ENCODE measurements at places on chromosomes 7 and 10.

- no peak for DNase-seq
Observed at GRCh38 chr7:76351372-76351771, 7.4 kb downstream of the YWHAG start.

DNA sequence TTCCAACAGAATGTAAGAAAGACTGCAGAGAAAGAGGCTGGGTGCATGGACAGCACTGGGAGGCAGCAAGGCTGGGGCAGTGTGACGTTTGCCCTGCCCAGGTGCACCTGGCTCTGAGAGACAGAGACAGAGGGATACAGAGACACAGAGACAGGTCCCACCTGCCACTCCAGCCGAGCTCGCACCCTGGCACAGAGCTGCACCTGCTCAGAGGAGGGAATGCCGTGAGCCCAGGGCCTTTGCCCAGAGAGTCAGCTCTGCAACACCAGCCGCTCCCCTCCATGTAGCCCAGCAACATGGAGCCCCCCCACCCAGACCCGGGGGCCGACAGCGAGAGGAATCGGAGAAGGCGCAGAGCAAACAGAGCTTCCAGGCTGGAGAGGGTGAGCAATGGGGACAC, 35.3 kb upstream of the PROSER2 start:
- no peak for DNase-seq

- no peak for DNase-seq
Observed at GRCh38 chr7:87797395-87797794, 78.8 kb downstream of the SLC25A40 start.

- DNase-seq: no peak
Observed at GRCh38 chr10:7788639-7789286, 786 bp downstream of the ATP5F1C start.

GRCh38 chr10:109968953-109969759, 38.6 kb upstream of the ADD3 start:
- no peak for DNase-seq

DNA sequence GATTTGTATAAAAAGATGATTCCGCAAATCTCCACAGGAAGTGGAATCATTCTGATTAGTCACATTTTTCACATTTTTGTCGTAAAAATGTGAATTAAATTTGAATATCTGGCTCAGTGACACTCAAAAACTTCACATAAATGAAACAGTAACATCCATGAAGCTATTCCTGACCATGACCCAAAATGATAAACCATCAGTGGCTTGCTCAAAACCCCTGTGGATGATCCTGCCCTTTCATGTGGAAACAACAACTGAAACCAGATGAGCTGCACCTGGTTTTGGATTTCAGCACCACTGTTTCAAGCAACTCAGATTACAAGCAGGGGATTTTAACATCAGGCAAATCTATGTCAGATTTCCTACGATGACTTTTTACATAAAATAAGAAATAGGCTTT, 80.3 kb downstream of the AMPH start:
- DNase-seq: no peak

GRCh38 chr7:131544449-131545301, 11.8 kb downstream of the PODXL start:
- DNase-seq: no peak

DNA sequence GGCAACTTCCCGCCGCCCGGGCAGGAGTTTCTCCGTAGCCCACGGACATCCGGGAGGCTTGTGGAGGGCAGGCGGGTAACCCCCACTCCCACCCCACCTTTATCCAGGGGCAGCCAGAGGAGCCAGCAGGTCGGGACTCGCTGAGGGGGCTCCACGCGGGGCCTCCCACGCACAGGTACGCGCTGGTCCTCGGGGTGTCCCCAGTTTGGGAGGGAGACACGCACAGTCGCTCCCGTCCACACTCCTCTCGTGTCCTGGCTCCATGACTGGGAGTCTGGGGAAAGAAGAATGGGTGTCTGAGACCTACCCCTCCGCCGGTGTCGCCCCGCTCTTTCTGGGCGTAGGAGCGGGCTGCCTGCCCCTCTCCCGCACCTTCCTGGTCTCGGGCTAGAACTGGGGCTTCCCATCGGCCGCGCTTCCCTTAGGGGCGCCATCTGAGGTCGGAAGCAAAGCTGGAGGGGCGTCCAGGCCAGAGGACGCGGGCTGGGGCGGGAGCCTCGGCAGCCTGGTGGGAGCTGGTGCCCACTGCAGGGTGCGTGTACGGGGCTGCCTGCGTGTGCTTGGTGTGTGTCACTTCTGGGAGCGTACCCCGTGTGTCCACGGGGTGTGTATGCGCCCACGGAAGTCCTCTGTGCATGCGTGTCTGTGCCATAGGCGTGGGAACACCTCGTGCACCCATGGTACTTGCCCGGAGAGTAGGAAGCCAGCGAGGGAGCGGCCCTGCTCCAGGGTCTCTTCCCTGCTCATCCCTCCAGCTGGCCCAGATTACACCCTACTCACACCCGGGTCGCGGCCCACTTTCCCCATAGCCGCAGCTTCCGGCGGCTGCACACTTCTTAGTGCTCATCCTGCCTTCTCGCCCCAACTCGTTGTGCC, 73.0 kb upstream of the LEP start:
- DNase-seq: no peak

DNA sequence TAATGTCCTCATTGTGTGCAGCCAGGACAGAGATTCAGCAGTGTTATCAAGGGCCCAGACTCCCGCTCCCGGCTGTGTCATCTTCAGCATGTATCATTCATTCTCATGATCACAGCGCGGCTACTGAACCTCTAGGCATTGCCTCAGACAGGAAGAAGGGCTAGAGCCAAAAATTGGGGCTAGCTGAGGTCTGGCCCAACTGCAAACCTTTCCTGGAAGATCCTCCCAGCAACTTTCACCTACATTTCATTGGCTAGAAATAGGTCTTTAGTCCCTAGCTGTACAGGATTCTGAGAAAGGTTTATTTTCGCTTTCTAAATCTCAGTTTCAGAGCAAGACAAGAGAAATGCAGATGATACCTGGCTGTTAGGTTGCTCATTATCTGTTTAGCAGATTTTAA, 81.9 kb downstream of the CREM start:
- peak; percentile 17 for DNase-seq

DNA sequence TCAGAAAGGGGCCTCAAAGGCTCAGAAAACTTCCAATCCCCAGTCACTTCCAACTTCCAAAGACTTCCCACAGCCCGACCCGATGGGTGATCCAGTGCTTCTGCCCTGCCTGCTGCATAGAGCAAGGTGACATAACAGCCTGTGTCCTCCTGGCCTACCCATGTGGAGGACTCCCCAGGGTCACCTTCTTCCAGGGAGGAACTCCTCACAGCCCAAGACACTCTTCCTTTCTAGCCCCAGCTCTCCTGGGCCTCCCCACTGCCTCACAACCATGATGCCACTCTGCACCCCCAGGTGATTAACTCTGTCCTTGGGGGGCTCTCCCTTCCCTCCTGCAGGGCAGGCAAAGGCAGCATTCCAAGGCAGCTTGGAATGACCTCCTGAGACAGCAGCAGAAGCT, 158.4 kb upstream of the PDE1C start:
- DNase-seq: no peak

DNA sequence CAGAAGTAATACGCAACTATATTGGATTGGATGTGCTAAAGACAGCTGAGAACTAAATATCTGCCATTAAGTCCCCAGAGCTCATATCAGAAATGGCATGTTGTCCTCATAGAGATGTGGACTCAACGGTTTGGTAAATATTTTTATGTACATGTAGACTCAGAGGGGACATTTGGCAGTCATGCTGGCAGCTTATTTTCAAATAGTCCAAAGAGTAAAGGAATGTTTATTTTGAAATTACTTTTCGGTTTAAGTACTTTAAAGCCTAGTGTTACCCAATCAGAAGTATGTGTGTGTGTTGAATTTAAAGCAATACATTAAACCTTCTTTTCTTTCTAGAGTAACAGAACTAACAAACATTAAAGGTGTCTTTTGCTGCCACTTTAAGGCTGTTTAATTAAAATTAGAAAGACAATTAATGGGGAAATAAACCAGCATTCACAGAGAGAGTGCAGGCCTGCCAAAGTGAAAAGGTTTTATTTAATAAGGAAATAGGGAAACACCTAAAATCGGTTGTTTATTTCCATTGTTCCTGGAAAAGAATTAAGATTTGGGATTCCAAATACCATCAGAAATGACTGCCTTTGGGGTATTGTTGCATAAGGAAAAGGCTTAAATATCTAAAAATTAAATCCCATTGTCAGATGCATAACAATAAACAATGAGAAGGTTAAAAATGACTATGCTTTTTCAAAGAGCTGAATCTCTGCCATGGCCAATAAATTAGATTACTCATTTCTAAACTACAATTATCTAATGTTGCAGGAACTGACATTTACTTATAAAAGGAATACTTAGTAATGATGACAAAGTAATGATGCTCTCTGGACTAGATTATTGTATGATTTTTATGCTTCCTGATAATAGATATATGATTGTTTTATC, 113.4 kb upstream of the AHR start:
- no peak for DNase-seq

DNA sequence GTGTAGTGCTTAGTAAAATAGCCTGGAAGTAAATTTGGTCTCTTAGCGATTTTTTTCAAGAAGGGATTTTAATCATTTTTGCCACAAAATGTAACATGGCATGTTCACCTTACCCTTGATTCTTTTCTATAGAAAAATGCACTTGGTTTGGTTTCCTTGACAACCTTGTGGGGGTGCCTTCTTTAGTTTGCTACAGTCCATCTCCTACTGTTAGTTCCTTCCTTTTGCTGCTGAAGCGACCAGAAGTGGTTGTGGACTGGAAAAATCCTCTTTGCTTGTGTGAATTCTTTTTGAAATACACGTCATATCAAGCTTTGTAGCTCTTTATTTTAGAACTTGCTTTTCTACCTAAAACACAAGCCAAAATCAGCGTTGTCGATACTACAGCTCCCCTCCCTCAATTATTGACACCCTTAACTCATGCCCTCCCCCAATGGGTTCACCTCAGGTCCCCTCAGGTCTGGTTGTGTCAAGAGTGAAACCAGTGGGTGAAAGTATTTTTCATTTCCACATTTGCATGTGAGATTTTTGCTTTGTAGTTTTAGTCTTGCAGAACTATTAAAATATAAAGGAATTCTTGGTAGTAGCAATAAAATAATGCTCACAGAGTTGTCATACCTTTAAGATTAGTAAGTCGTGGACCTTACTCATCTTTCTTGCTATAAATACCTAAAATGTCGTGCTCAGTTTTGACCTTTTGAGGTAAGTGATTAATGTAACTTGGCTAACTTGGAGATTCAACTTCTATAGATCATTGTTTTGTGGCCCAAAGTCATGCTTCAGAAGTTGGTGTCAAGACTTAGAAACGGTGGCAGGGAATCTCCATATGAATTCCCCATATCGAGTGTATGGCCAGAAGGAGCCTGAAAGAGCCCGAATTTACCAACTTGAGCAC, 1.5 kb downstream of the ACTR3B start:
- DNase-seq: no peak

DNA sequence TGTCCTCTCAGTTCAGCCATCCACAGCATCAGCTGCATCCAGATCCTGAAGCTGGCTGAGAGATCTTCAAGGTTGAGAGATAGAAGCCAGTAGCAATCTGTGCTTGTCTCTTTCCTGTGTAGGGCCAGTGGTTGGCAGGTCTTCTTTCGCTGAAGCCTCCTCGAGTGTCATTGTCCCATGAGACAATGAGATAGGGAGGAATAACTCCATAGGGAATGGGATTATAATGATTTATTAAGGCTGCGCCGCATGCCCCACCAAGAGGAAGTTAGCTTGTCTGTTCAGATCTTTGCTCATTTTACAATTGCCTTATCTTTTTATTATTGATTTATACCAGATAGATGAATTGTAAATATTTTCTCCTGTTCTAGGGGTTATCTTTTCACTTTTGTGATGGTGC, 61.5 kb downstream of the MCMBP start:
- DNase-seq: no peak

GRCh38 chr7:1046722-1047679, 2.7 kb downstream of the GPR146 start:
- DNase-seq: no peak

- DNase-seq: no peak
Observed at GRCh38 chr7:77488986-77489385, 48.1 kb upstream of the PTPN12 start.

DNA sequence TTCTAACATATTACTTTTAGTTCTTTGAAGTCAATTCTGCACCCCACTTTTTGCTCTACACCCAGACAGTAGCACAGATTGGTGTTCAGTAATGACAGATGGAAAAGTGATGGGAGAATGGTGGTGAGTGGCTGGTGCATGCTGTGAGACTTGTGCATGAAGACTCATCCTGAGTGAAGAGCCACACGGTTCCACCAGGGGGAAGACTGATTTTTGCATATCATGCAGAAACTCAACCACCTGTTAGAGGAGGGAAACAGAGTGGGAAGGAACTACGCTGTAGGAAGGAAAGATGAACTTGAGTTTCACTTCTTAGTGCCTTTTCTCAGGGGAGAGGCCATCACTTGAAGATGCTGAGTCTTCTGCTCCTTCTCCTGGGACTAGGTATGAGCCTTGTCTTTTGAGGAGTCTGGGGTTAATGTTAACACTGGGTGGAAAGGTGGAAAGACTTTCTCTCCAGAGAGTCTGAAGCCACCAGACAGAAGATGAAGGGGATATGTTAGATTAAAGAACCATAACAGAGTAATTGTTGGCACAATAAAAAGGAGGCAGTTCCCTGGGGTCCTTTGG, 9.3 kb upstream of the PRSS1 start:
- DNase-seq: no peak

DNA sequence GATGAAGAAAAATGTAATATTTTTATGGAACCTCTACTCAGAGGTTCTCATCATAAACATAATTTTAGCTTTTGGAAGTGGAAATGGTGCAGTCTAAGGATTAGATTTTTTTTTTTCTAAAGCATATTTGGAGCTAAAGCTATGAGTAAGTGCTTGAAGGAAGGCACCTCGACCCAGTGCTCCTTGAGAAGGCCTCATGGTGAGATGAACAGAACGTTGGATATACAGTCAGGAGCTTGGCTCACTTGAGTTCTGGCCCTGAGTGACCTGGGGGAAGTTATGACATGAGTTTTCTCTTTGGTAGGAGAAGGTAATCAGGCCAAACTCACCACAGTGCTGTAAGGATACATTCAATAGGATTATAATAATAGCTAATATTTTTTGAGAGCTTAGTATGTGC, 163.3 kb downstream of the JCAD start:
- no peak for DNase-seq

DNA sequence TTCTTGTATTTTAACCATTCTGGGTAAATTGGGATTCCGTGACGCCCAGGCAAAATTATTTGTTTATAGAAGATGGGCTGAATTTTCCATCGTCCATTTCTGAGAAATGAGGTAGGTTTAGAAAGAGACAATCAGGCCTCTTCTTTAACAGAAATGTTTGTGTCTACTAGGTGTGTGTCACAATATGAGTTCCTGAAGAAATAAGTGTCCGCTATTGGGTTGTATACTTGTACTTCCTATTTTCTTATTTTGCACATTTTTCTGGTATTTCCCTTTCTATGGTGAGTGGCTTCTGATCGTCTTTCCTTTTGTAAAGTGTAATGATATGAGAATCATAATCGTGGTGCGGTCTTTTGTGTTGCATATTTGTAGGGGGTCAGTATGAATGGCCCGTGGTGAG, 83.9 kb downstream of the TCF7L2 start:
- no peak for DNase-seq

GRCh38 chr7:127914693-127915092, 116.5 kb downstream of the LRRC4 start:
- no peak for DNase-seq

GRCh38 chr7:33831389-33832141, 73.8 kb upstream of the BMPER start:
- no peak for DNase-seq

All from stimulated activated CD4-positive, alpha-beta T cell treated with anti-CD3 and anti-CD28 coated beads, TNF-alpha, amount 100 ng/mL, for 48 hours (primary cell).